ENCODE measurements at places on chromosomes 12 and 14.

DNA sequence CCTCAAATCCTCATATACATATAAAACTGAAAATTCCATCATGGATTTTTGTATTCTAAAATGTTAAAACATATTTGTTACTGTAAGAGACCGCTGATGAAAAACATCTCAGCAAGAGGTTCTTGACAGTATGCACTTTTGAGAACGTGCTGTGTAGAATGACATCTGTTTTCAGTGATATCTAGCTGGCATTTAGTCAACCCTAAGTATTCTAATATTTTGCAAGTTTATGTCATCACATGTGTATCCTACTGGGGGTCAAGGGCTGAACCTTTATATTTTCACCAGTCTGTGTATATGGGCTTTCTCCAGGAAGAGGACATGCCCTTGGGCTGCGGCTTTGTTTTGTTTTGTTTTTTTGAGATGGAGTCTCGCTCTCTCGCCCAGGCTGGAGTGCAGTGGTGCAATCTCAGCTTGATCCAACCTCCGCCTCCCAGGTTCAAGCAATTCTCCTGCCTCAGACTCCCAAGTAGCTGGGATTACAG, 22.0 kb upstream of the YARS2 start:
- no peak for DNase-seq

DNA sequence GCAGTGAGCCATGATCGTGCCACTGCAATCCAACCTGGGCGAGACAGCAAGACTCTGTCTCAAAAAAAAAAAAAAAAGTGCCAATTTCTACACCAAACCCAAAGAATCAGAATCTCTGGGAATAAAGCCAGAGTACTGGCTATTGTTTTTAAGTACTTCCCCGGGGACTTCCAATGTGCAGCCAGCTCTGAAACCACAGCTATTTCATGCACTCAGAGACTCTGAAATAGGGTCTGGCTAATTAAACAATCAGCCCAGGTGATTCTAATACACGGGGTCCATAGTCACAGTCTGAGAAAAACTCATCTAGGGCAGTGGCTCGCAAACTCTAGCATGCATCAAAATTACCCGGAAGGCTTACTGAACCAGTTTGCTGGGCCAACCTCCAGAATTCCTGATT, 56.3 kb downstream of the SIX6 start:
- no peak for DNase-seq

DNA sequence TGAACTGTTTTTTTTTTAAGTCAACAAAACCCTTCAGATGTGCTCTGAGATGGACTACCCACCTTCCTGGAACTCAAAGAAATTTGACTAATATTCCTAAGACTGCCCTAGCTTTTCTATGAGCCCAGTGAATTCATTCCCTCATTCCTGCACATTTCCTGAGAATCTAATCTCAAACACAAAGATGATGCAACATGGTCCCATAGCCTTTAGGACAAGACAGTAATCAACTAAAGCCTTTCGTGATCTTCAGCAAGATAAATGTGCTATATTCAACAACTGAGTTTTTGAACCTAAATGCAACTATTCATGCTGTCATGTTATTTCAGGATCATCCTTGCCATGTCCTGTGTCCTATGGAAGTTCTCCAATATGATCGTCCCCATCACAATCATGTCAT, 5.0 kb downstream of the SETD3 start:
- DNase-seq, result no peak

DNA sequence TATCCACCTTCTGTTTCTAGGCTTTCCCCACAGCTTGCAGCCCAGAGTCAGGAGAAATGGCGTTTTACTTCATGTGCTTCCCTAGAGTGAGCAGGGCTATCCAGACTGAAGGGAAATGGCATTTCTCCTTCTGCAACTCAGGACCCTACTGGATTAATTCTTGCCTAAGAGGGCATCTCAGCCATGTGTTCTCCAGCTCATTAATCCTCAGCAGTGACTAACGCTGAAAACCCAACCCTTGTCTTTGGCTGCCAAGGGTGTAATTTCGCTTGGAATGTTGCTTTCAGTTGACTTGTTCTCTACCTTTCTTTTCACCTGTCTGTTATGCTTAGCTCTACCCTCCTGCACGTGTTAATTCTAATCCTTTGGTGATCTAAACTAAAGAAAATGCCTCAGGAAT, 21.0 kb upstream of the EMP1 start:
- DNase-seq, result no peak

GRCh38 chr14:82047777-82048470, 514.3 kb upstream of the SEL1L start:
- DNase-seq, result no peak

- DNase-seq, result peak; percentile 71
Measured at GRCh38 chr12:6363330-6364043, 11.9 kb downstream of the SCNN1A start.

- DNase-seq, result no peak
Measured at GRCh38 chr12:71967211-71967610, 28.6 kb downstream of the TPH2 start.

GRCh38 chr14:28301179-28301578, 465.4 kb upstream of the FOXG1 start:
- no peak for DNase-seq

DNA sequence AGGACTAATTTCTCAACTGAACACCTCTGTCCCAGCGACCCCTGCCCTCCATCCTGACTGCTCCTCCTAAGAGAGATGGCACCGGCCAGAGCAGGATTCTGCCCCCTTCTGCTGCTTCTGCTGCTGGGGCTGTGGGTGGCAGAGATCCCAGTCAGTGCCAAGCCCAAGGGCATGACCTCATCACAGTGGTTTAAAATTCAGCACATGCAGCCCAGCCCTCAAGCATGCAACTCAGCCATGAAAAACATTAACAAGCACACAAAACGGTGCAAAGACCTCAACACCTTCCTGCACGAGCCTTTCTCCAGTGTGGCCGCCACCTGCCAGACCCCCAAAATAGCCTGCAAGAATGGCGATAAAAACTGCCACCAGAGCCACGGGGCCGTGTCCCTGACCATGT, 756 bp downstream of the RNASE7 start:
- no peak for DNase-seq

DNA sequence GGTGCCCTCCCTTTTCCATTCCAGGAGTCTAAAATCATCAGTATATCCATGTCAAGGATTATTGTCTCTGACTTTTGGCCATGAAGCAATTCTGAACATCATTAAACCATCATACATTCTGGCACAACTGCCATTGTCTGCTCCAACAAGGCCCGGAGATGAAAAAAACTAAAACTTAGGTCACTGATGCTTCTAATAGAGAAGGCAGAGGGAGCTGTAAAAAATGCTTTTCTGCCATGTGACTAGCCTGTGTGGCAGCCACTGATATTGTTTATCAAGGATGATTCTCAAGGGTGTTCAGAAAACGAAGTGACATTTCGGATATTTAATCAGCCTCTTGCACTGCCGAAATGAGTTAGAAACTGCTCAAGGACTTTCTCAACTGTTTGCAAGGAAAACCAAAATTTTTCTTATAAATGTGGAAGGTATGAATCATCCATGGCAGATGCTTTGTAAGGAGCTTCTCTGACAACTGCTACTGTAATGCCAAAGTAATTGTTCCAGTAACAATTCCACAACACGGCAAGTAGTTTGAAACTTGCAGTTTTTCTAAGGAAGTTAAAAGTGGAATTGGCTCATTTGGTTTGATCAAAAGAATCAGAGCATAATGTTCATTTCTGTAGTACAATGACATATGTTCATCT, 1076.5 kb upstream of the FLRT2 start:
- DNase-seq, result no peak

DNA sequence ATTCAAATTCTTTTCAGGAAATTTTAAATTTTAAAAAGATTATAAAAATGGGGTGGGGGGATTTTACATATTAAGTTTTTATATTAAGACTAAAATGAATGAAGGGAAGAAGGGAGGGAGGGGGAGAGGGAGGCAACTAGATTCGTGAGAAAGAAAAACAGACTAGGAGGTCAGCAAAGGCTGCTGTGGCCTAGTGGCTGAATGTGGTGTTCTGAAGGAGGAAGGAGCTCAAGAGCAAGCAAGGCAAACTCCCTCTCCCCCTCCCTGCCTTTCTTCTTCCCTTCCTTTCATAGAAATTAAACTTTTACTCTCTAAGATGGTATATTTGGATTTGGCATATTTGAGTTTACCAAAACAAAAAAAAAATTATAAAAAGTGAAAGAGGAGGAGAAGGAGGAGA, 18.1 kb downstream of the DYRK2 start:
- no peak for DNase-seq

GRCh38 chr14:100981809-100982208, 78.3 kb upstream of the RTL1 start:
- no peak for DNase-seq

Measured in activated naive CD8-positive, alpha-beta T cell treated with anti-CD3 and anti-CD28 coated beads for 36 hours (primary cell).